Neuronal stem cell (in vitro differentiated cells): ENCODE measurements at places on chromosomes 4 and X.

- H3K4me3 ChIP-seq, result no peak overlapping the region
- H3K27ac ChIP-seq, result no peak overlapping the region
- no peak for DNase-seq
- no peaks in the 10 kb centered on the region for H3K4me1 ChIP-seq
Observed at GRCh38 chr4:58665649-58666048, 1555.5 kb upstream of the IGFBP7 start.

GRCh38 chrX:22389556-22390179 lies 117.0 kb downstream of the CBLL2 start:
- no peaks in the 10 kb centered on the region for H3K36me3 ChIP-seq
- H3K27me3 ChIP-seq, result no peaks in the 10 kb centered on the region
- no peak overlapping the region for H3K4me3 ChIP-seq
- no peak for DNase-seq
- no peaks in the 10 kb centered on the region for H3K4me1 ChIP-seq
- no peak overlapping the region for H3K27ac ChIP-seq

- H3K27ac ChIP-seq, result no peak overlapping the region
- no peak overlapping the region for H3K4me3 ChIP-seq
- DNase-seq, result peak; percentile 18
- no peaks in the 10 kb centered on the region for H3K27me3 ChIP-seq
Observed at GRCh38 chrX:22748093-22748999, 251.4 kb upstream of the DDX53 start.

DNA sequence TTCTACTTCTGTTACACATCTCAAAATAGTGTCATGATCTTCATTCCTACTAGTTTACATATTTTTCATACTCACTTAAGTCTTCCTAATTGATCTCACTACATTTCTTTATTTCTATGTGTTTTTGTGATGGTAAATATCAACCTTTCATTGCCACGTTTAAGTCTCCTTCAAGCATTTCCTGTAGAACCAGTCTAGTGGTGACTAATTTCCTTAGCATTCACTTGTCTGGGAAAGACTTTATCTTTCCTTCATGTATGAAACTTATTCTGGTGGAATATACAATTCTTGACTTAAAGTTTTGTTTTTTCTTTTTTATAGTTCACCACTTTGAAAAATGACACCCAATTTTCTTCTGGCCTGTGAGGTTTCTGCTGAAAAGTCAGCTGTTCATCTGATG lies 181.4 kb upstream of the NEIL3 start:
- H3K27ac ChIP-seq, result no peak overlapping the region
- H3K36me3 ChIP-seq, result no peaks in the 10 kb centered on the region
- no peaks in the 10 kb centered on the region for H3K27me3 ChIP-seq
- no peak overlapping the region for H3K4me3 ChIP-seq
- no peak for DNase-seq
- H3K4me1 ChIP-seq, result no peaks in the 10 kb centered on the region

DNA sequence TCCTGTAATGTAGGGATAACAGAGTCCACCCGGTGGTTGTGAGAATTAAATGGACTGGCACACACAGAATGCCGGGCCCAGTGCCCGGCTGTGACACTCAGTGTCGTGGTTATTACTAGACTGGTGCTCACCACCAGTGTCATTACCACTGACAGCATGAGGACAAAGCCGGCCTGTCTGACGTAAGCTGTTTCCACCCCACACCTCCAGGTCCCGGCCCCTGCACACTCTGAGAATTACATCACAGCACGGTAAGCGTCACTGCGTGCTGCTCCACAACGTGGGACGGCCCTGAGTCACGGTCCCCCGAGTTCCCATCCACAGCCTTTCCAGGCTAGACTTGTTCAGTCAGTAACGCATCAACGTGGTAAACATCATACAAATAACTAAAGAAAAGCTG lies 22.9 kb downstream of the FAT1 start:
- H3K27me3 ChIP-seq, result no peaks in the 10 kb centered on the region
- no peak overlapping the region for H3K4me3 ChIP-seq
- H3K4me1 ChIP-seq, result peaks cover 23% of the 10 kb centered on the region
